CD4-positive, alpha-beta T cell treated with Interleukin-2 at 100 ng/mL for 4 hours (primary cell): ENCODE measurements at places on chromosomes 3 and 15.
A peak's percentile ranks its signal among the peaks of the same experiment; 100 is the strongest.

GRCh38 chr3:122294359-122294758, 30.7 kb upstream of the CSTA start:
- no peak for DNase-seq

DNA sequence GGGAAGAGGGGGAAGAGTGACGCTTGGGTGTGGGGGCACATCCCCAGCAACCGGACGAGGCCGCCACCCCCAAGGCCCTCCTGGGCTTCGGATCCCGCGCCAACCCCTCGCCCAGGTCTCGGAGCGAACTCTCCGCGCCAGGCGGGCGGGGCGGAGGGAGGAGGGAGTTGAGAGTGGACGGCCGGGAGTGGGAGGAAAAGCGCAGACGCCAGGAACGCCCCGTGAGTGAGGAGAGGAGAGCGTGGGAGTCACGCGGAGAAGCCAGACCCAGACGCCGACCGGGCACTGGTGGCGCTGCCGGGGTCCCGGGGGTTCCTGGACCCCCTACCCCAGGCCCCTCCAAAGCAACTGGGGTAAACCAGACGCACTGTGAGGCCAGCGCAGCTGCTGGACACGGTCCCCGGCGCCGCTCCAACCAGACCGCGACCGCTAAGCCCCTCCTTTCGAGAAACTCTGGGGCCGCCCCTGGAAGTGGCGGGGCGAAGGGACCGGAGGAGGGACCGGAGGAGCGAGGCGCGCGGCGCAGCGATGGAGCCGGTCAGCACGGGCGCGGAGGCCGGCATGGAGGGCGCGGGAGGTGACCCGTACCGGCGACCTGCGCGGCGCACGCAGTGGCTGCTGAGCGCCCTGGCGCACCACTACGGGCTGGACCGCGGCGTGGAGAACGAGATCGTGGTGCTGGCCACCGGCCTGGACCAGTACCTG, at the start of gene EFCC1:
Gene EFCC1 (plus strand): TSS at position 204 of the 705 bp plus-strand sequence. CDS start 325 bp downstream, at position 529.
- no peak for DNase-seq

- DNase-seq, result no peak
Observed at GRCh38 chr3:182671942-182672341, 121.4 kb upstream of the ATP11B start.

GRCh38 chr3:196235452-196236122, 19.3 kb downstream of the SLC51A start:
- DNase-seq, result no peak

DNA sequence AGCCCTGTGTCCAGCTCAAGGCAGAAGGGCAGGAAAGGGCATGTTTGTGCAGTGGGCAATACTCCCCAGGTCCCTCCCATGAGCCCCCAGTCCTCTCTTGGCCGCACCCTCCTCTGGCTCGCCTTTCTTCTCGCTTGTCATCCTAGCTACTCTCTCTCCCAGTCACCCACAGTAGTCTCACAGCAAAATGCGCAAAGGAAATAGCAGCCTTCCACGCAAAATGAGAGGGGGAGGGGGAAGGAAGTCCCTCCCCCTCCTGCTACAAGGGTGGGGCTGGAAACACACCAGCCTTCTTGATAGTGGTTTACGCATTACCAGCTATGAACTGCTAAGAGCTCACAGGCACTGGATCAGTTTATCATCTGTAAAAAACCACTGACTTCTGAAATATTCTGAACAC, 83.8 kb downstream of the GADL1 start:
- no peak for DNase-seq

DNA sequence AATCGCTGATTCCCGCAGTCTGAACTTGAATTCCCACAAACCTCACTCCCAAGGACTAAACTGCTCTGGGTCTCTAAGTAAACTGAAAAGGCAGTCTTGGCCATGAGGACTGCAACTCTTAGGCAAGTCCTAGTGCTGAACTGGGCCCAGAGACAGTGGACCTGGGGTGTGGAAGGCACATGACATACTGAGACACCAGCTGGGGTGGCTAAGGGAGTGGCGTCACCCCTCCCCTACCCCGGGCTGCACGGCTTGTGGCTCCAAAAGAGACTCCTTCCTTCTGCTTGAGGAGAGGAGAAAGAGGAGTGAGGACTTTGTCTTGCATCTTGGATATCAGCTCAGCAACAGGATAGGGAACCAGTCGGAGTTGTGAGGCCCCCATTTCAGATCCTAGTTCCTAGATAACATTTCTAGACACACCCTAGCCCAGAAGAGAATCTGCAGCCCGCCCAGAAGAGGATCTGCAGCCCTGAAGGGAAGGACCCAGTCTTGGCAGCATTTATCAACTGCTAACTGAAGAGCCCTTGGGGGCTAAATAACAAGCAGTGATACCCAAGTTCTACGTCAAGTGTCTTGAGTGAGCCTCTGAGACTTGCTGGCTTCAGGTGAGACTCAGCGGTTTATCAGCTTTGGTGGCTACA, 110.7 kb upstream of the C3orf80 start:
- DNase-seq, result no peak

- DNase-seq, result no peak
Observed at GRCh38 chr3:138349926-138350665, 1.7 kb downstream of the MRAS start.

DNA sequence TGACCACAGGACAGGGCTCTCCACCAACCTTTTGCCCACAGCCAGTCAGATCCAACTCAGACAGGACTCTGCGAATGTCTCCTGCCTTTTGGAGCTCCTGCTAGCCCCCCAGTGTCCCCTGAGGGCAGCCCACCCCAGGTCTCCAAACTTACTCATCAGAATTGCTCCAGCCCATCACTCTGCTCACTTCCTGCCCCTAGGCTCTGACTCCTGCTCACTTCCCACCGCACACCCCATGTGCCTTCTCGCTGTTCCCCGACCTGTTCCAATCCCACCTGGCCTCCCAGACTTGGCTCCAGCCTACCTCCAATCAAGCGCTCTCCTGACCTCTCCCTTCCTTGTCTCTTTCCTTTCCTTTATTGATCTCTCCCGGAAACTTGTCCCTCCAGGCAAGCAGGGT, 5.9 kb upstream of the STRA6 start:
- no peak for DNase-seq

- no peak for DNase-seq
Observed at GRCh38 chr3:120566243-120566975, 29.7 kb upstream of the NDUFB4 start.

- DNase-seq, result no peak
Observed at GRCh38 chr3:114213292-114213626, 24.1 kb downstream of the ZNF80 start.

- no peak for DNase-seq
Observed at GRCh38 chr15:41847981-41848380, 9.3 kb downstream of the PLA2G4B start.

GRCh38 chr3:14803981-14804834, 14.6 kb upstream of the FGD5 start:
- no peak for DNase-seq

DNA sequence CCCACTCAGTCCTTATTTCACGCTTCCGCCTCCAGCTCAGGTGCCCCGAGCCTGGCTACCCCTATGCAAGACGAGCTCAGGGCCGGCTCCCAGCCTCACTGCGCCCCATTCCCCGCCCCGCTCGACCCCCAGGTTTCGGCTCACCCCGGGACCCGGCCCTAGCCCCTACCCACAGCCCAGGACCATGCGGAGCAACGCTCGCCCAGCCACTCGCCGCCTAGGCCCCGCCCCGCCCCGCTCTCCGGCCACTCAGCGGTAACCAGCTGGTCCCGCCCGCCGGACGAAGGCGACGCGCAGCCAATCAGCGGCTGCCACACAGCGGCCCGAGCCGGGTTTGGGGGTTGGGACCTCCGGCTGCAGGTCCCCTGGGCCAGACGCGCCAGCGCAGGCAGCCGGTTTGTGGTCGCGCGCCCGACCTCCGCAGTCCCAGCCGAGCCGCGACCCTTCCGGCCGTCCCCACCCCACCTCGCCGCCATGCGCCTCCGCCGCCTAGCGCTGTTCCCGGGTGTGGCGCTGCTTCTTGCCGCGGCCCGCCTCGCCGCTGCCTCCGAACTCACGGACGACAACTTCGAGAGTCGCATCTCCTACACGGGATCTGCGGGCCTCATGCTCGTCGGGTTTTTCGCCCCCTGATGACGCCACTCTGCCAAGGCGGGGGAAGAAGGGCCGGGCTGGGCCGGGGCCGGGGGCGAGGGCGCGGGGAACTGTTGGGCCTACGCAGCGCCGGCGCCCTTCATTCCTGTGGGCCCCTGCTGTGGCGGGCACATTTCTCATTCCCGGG, at the start of gene CATSPER2:
Gene CATSPER2 (minus strand): TSS at position 196 of the 781 bp plus-strand sequence. CDS start 783 bp downstream, outside the sequence.
- no peak for DNase-seq

DNA sequence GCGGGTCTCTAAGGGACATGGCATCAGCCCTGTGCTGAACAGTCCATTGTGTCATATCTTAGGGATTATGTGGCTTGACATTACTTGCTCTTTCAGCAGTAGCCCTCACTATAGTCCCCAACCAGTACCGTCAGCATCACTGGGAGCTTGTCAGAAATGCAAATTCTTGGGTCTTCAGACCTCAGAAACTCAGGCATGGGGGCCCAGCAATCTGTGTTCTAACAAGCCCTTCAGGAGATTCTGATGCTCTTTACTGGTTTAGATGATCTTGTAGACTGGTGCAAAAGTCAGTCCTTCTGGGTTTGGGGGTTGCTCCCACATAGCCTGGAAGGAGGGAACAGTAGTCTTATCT, 39.0 kb upstream of the TRAK1 start:
- DNase-seq, result no peak

- no peak for DNase-seq
Observed at GRCh38 chr3:38622336-38622735, 27.2 kb downstream of the SCN5A start.

DNA sequence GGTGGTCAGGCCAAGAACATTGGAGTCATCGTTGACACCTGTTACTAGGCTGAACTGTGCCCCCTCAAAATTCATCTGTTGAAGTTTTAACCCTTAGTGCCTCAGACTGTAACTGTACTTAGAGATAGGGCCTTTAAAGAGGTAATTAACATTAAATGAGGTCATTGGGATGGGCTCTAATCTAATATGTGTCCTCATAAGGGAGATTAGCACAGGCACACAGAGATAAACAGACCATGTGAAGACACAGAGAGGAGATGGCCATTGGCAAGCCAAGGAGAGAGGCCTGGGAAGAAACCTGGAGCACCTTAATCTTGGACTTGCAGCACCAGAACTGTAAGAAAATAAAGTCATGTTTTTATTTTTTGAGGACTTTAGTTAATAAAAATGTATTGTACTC, 59.6 kb downstream of the PLCL2 start:
- DNase-seq, result no peak

DNA sequence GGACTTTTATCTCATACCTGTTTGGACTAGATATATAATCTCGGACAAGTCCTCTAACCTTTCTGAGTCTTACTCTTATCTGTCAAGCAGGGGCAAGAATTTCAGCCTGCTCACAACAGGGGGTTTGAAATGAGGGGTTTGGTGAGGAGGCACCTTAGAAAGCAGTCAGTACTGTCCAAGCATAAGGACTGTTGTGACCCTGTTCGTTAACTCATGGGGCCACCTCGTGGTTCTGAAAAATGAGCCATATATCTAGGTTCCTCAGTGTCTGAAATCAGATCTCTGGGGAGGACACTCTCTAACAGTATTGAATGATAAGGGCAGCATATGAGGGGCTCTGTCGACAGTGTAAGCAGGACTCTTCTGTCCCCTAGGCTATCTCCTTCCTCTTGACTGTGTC, 7.2 kb upstream of the TIMP4 start:
- DNase-seq, result no peak

GRCh38 chr3:17162116-17162515, 277.4 kb downstream of the PLCL2 start:
- DNase-seq, result no peak

DNA sequence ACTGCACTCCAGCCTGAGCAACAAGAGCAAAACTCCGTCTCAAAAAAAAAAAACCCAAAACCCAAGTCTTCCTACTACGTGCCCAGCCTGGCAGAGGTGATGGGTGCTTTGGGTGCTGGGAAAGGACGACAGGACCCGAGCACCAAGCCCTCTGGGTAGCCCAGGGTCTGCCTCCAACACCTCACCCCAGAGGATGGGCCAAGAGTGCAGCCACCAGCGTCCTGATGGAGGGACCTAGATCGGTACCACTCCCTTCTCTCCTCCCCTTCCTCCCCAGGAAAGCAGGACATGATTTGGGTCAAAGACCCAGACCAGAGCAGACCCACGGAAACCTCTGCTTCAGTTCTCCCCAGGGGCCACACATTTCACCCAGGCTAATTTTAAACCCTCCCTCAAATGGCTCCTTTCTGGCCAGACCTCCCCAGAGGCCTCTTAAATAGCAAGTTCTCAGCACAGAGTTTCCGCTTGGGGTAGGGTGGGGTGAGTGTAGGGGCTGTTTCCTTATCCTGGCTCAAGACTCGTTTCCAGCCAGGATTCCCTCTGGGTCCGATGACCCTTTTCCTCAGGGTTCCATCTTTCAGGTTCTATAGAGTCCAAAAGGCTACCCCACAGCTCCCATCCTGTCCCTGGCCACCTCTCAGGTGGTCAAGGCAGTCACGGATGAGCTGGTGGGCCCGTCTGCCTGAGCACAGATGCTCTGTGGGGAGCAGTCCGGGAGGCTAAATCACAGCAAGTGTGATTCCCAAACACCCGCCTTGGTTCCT, 20.5 kb downstream of the RBPMS2 start:
- DNase-seq, result no peak

- DNase-seq, result no peak
Observed at GRCh38 chr3:114019486-114019885, 36.8 kb downstream of the CCDC191 start.

DNA sequence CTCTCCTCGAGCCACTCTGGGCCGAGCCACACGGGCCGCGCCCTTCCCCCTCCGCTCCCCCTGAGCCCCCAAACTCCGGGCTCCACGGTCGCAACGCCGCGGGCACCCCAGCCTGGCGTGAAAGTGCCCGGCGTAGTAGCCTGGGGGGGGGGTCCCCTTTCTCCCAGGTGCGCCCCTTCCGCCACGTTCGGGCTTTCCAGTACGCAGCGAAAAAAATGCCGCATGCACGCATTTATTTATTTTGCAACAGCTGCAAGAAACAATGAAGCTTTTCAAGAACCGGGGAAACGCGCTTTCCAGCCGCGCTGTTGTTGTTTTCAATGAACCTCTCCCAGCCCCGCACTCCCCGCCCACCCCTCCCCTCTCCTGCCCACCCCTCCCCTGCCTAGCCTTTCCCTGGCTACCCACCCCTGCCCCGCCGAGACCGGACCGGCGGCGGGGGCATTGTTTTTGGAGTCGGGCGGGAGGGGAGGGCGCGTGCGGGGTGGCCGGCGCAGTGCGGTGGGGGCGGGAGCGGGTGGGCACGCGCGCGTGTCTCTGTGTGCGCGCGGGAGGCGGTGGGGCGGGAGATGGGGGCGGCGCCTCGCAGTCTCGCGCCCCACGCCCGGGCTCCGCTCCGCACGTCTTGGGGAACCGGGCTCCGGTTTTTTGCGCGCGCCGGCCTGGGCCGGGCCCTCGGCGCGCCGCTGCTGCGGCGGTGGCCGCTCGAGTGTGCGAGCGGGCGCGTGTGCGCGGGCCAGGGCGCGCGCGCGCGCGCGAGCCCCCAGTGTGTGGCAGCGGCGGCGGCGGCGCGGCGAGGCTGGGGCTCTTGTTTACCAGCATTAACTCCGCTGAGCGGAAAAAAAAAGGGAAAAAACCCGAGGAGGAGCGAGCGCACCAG, at the start of gene IGF1R:
Gene IGF1R (plus strand): TSS at position 766 of the 880 bp plus-strand sequence. CDS start 1,043 bp downstream, outside the sequence.
- peak; percentile 86 for DNase-seq
